ENCODE measurements at places on chromosomes 3 and 15. TPM values are rescaled to one million over a fixed set of nuclear protein-coding genes. Genes with fewer than 3 reads are reported as not detected.

- no peaks in the 10 kb centered on the region for H3K36me3 ChIP-seq
- no peak overlapping the region for H3K4me3 ChIP-seq
- H3K27ac ChIP-seq: no peak overlapping the region
Measured at GRCh38 chr3:150639262-150639661, 36.1 kb downstream of the SELENOT start.

- no peak overlapping the region for H3K4me3 ChIP-seq
- H3K27ac ChIP-seq: no peak overlapping the region
- no peaks in the 10 kb centered on the region for H3K36me3 ChIP-seq
- DNase-seq: no peak
- no peaks in the 10 kb centered on the region for H3K27me3 ChIP-seq
Measured at GRCh38 chr3:189049458-189050236, 122.1 kb upstream of the TPRG1 start.

DNA sequence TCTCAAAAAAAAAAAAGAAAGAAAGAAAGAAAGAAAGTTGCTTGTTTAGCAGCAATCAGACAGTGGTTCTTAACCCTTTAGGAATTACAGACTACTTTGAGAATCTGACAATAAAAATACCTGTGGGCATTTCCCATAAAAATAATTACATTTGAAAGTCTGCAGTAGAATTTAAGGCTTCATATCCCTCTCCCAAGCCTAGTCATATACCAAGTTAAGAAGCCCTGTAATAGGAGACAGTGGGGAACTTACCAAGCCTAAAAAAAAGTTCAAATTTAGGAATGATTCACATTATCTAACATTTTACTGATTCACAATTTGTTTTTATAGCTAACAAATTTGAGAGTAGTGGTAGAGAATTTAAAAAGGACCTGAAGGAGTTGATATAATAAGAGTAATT is 47.5 kb downstream of the LRRFIP2 start:
- H3K4me3 ChIP-seq: no peak overlapping the region
- peaks cover 9% of the 10 kb centered on the region for H3K4me1 ChIP-seq
- no peak overlapping the region for H3K27ac ChIP-seq
- no peaks in the 10 kb centered on the region for H3K36me3 ChIP-seq
- DNase-seq: no peak
- H3K27me3 ChIP-seq: no peaks in the 10 kb centered on the region

GRCh38 chr15:57367556-57367955 is 8.7 kb upstream of the CGNL1 start:
- H3K27me3 ChIP-seq: no peaks in the 10 kb centered on the region
- no peak overlapping the region for H3K27ac ChIP-seq
- H3K4me3 ChIP-seq: no peak overlapping the region
- no peaks in the 10 kb centered on the region for H3K36me3 ChIP-seq
- no peak for DNase-seq

DNA sequence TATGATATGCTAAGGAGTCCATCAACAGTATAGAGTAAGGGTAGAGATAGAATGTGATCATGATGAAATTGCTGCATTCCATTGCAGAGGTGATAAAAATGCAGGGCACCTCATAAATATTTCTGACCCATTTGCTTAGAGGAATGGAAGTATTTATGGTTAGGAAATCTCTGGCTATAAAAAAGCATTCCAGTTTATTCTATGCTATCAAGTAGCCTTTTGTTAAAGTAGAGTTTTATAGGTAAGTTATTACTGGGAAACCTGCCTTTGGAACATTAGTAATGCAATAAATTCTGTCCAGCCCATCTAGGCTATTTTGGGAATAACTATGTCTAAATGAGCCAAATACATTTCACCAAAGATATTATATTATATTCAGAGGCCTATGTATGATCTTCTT is 19.8 kb upstream of the STRIT1 start:
- H3K36me3 ChIP-seq: no peaks in the 10 kb centered on the region
- H3K4me3 ChIP-seq: no peak overlapping the region
- DNase-seq: no peak
- no peaks in the 10 kb centered on the region for H3K4me1 ChIP-seq
- no peak overlapping the region for H3K27ac ChIP-seq

- DNase-seq: peak; percentile 77
- H3K4me3 ChIP-seq: no peak overlapping the region
- no peaks in the 10 kb centered on the region for H3K36me3 ChIP-seq
Measured at GRCh38 chr3:127775398-127776109, 46.8 kb downstream of the MGLL start.

DNA sequence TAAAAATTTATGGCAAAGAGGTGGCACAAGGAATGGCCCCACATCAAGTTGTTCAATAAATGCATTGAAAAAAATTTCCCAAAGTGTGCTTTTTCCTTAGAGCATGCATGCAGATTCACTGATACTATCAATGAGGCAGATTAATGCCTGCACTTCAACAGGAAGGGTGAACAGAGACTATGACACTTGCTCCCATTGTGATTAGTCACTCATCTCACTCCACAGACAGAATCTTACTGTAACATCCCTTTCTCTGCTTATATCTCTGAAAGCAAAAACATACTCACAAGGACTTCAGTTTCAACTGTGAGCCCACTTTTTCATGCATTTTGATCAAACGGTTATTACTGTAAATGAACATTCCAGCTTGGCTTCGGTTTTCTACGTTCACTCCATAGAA is 60.9 kb downstream of the MORC1 start:
- H3K27ac ChIP-seq: no peak overlapping the region
- no peak overlapping the region for H3K4me3 ChIP-seq
- no peaks in the 10 kb centered on the region for H3K36me3 ChIP-seq
- DNase-seq: no peak
- H3K27me3 ChIP-seq: no peaks in the 10 kb centered on the region

GRCh38 chr15:70063261-70063925 is 34.3 kb downstream of the TLE3 start:
- no peaks in the 10 kb centered on the region for H3K27me3 ChIP-seq
- H3K36me3 ChIP-seq: no peaks in the 10 kb centered on the region

The TMEM108 gene
- total RNA-seq: 13.9 TPM

The NOX5 gene
- 12.2 TPM for total RNA-seq

The IL5RA gene
- total RNA-seq: 0.43 TPM
